ENCODE measurements at places on chromosomes 1 and 21. TPM values are rescaled to one million over a fixed set of nuclear protein-coding genes. Genes with fewer than 3 reads are reported as not detected.

HHIPL2 gene
- total RNA-seq: not detected

COL11A1 gene
- total RNA-seq: 0.62 TPM

NEXN gene
- 320 TPM for total RNA-seq

DNA sequence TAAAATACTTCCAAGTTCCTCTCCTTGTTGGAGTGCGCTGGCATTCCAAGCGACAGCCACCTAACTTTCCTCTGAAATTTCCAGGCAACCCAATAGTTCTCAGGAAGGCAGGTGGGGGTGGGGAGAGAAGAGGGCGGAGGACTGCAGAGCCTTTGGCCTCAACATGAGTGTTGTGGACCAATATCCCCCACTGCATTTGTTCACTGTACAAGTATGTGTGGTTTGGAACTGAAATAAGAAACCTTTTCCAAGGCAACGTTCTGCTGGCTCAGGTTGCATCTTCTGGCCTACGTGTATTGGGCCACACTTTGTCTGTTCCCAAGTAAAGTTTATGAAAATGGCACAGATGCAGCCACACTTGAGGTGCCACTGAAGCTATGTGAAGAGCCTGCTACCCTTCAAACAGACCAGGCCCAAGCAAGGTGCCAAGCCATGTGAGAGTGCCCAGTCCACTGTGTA lies 153.4 kb downstream of the DHRS3 start:
- H3K27me3 ChIP-seq: no peaks in the 10 kb centered on the region
- no peak overlapping the region for H3K4me3 ChIP-seq
- peak overlapping the region; percentile 74 for H3K27ac ChIP-seq
- peak; percentile 53 for DNase-seq
- peaks cover 64% of the 10 kb centered on the region for H3K4me1 ChIP-seq

HMCN1 gene
- 2.1 TPM for total RNA-seq

GRCh38 chr1:12049616-12050015 lies 13.5 kb upstream of the TNFRSF8 start:
- no peaks in the 10 kb centered on the region for H3K27me3 ChIP-seq
- DNase-seq: no peak
- H3K4me1 ChIP-seq: peaks cover 19% of the 10 kb centered on the region

- peaks cover 9% of the 10 kb centered on the region for H3K4me1 ChIP-seq
- H3K27ac ChIP-seq: no peak overlapping the region
- H3K27me3 ChIP-seq: no peaks in the 10 kb centered on the region
- H3K36me3 ChIP-seq: peaks cover 6% of the 10 kb centered on the region
- H3K4me3 ChIP-seq: no peak overlapping the region
Observed at GRCh38 chr1:171515299-171515698, 30.0 kb downstream of the PRRC2C start.

GRCh38 chr21:39775816-39776215 lies 30.8 kb downstream of the IGSF5 start:
- no peaks in the 10 kb centered on the region for H3K4me1 ChIP-seq
- no peaks in the 10 kb centered on the region for H3K27me3 ChIP-seq
- no peak overlapping the region for H3K27ac ChIP-seq
- DNase-seq: no peak
- H3K4me3 ChIP-seq: no peak overlapping the region

GABRD gene
- 0.24 TPM for total RNA-seq

GRCh38 chr1:186104459-186104858 lies 270.6 kb downstream of the TPR start:
- H3K4me1 ChIP-seq: no peaks in the 10 kb centered on the region
- no peak for DNase-seq
- H3K4me3 ChIP-seq: no peak overlapping the region
- H3K27ac ChIP-seq: no peak overlapping the region
- H3K36me3 ChIP-seq: no peaks in the 10 kb centered on the region

- H3K36me3 ChIP-seq: no peaks in the 10 kb centered on the region
- DNase-seq: peak; percentile 50
- no peaks in the 10 kb centered on the region for H3K27me3 ChIP-seq
- H3K4me1 ChIP-seq: no peaks in the 10 kb centered on the region
- H3K27ac ChIP-seq: peak overlapping the region; percentile 13
- H3K4me3 ChIP-seq: no peak overlapping the region
Observed at GRCh38 chr1:30798389-30799232, 41.0 kb upstream of the LAPTM5 start.

DNA sequence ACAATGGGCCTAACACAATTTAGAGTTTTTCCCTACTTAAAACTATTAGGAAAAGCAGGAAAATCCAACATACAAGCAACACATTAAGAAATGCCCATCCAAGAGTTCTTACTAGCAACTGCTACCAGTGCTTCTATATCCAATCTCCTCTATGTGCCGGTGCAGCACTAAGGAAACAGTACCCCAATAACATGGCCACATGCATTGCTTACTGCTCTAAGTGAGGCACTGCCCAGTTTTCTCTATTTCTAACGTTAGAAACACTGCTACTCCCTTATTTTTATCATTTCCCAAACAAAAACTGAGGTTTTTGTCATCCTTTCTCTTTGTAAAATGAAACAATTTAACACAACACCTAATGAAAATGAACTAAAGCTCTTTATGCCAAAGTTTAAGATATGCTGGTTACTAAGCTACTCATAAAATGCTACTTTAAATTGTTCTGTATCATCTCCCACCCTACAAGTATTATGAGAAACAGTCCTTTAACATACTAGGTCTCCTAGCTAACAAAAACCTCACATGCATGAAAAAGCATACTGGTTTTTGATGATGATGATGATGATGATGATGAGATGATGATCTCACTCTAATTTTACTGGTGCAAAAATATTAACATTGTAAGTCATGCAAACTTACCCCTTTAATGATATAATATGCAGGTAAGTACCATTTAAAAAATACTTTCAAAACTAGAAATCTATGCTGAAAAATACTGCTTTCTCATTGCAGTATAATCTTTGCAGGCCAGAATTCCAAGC lies 90.7 kb upstream of the TTC39A start:
- no peak overlapping the region for H3K4me3 ChIP-seq
- H3K27ac ChIP-seq: no peak overlapping the region
- H3K27me3 ChIP-seq: no peaks in the 10 kb centered on the region
- H3K4me1 ChIP-seq: peaks cover 29% of the 10 kb centered on the region

- DNase-seq: no peak
- no peaks in the 10 kb centered on the region for H3K27me3 ChIP-seq
- H3K27ac ChIP-seq: no peak overlapping the region
Observed at GRCh38 chr1:186605762-186606350, 74.4 kb downstream of the PTGS2 start.

DNA sequence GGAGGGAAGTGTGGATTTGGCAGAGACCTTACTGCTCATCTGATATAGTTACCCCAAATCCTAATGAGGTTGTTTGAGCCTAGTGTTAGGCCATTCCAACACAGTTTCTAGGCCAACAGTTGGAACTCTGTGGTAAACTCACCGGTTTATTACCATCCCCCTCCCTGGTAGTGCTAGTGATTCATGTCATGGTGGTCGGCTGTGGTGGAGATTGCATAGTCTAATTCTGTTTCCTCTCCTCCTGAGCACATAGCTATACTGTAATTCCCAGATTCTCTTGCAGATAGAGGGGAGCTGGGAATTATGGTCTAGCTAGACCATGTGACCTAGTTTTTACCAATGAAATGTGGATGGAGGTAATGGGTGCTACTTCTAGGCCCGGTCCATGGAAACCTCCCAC lies 123.7 kb upstream of the KIF26B start:
- H3K27me3 ChIP-seq: peaks cover 1% of the 10 kb centered on the region
- H3K36me3 ChIP-seq: peaks cover 5% of the 10 kb centered on the region
- no peak overlapping the region for H3K27ac ChIP-seq

- H3K4me1 ChIP-seq: peaks cover 28% of the 10 kb centered on the region
- no peak for DNase-seq
- H3K27me3 ChIP-seq: no peaks in the 10 kb centered on the region
- H3K27ac ChIP-seq: peak overlapping the region; percentile 97
- no peaks in the 10 kb centered on the region for H3K36me3 ChIP-seq
Observed at GRCh38 chr1:17122521-17123164, 3.4 kb upstream of the PADI2 start.

SLC41A1 gene
- 54.1 TPM for total RNA-seq

- DNase-seq: no peak
- no peaks in the 10 kb centered on the region for H3K27me3 ChIP-seq
- peak overlapping the region; percentile 77 for H3K4me3 ChIP-seq
- H3K4me1 ChIP-seq: peaks cover 23% of the 10 kb centered on the region
Observed at GRCh38 chr21:34615487-34615814, 538 bp upstream of the RCAN1 start.

DPH5 gene
- 18.6 TPM for total RNA-seq

CELA2A gene
- total RNA-seq: 2.1 TPM

GRCh38 chr1:30649321-30649991 lies 73.9 kb downstream of the MATN1 start:
- peaks cover 5% of the 10 kb centered on the region for H3K27me3 ChIP-seq
- H3K4me1 ChIP-seq: no peaks in the 10 kb centered on the region
- no peak overlapping the region for H3K4me3 ChIP-seq
- H3K27ac ChIP-seq: no peak overlapping the region

- no peaks in the 10 kb centered on the region for H3K27me3 ChIP-seq
- no peak for DNase-seq
- peaks cover 41% of the 10 kb centered on the region for H3K36me3 ChIP-seq
- peak overlapping the region; percentile 31 for H3K27ac ChIP-seq
- peak overlapping the region; percentile 14 for H3K4me3 ChIP-seq
- peaks cover 34% of the 10 kb centered on the region for H3K4me1 ChIP-seq
Observed at GRCh38 chr1:65423884-65424572, 3.6 kb downstream of the LEPR start.

LIPI gene
- total RNA-seq: not detected

EPHX1 gene
- total RNA-seq: 100 TPM

FAM72B gene
- 0.14 TPM for total RNA-seq

GRCh38 chr1:230082211-230082610 lies 15.2 kb downstream of the GALNT2 start:
- no peak overlapping the region for H3K4me3 ChIP-seq
- no peaks in the 10 kb centered on the region for H3K36me3 ChIP-seq
- no peaks in the 10 kb centered on the region for H3K27me3 ChIP-seq
- DNase-seq: no peak

DNA sequence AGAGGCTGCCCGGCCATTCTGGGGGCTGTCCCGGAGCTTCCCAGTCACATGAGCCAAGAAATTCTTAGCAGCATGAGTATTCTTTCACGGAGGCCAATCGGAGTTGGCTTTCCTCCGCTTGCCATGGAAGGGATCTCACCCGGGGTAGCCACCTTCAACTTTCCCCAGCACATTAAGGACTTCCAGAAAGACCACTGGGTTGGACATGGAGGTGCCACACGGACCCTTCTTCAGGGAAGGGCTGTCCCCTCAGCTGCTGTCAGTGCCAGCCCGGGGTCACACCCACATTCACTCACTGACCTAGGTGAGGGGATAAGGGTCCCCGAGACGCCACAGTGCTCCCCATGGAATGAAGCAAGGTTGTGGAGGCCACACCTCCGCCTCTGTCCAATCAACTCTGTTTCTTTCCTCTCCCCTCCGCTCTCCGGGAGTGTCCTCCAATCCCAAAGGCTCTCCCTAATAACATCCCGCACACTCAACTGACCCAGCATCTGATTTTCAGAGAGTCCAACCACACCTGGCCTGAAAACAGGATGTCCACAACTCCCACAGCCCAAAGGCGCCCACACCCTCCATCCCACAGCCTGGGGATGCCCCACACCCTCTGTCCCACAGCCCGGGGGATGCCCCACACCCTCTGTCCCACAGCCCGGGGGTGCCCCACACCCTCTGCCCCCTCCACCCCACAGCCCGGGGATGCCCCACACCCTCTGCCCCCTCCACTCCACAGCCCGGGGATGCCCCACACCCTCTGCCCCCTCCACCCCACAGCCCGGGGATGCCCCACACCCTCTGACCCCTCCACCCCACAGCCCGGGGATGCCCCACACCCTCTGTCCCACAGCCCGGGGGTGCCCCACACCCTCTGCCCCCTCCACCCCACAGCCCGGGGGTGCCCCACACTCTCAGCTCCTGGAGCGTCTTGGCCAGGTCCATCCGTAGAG lies 19.4 kb downstream of the RSPH1 start:
- no peak overlapping the region for H3K4me3 ChIP-seq
- no peaks in the 10 kb centered on the region for H3K4me1 ChIP-seq
- no peak overlapping the region for H3K27ac ChIP-seq
- DNase-seq: peak; percentile 43
- H3K27me3 ChIP-seq: no peaks in the 10 kb centered on the region

DNA sequence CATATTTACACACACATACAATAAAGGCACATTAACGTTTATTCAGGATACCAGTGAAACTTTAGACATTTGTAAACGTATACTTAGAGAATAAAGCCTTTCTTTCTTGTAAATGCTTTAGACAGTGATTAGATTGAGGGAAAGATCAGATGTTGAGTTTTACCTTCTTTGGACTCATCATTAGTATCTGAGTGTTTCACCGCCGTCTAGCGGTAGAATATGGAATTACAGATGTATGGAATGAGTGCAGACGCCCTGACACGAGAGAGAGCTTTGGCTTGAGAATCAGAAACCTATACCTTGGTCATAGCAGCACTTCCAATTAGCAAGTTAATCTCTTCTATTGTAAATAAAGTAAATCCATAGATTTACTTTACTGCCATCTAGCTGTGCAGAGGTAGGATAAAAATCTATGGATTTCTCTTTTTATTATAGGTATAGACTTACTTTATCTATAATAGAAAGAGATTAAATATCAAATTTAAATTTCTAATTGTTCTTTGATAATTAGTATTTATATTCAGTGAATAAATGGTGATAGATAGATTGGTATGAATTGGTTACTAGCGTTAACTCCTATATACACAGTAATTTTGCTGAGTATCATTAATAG lies 12.6 kb downstream of the FLG2 start:
- H3K4me1 ChIP-seq: no peaks in the 10 kb centered on the region
- H3K4me3 ChIP-seq: no peak overlapping the region
- H3K36me3 ChIP-seq: no peaks in the 10 kb centered on the region
- no peak for DNase-seq
